ENCODE measurements at places on chromosomes 16 and 17.

GRCh38 chr16:81106826-81107503 lies 10.8 kb upstream of the GCSH start:
- no peak for DNase-seq

- no peak for DNase-seq
Observed at GRCh38 chr17:42673885-42674754, 2.7 kb downstream of the PLEKHH3 start.

GRCh38 chr17:66992911-66993442 lies 28.5 kb downstream of the CACNG4 start:
- no peak for DNase-seq

DNA sequence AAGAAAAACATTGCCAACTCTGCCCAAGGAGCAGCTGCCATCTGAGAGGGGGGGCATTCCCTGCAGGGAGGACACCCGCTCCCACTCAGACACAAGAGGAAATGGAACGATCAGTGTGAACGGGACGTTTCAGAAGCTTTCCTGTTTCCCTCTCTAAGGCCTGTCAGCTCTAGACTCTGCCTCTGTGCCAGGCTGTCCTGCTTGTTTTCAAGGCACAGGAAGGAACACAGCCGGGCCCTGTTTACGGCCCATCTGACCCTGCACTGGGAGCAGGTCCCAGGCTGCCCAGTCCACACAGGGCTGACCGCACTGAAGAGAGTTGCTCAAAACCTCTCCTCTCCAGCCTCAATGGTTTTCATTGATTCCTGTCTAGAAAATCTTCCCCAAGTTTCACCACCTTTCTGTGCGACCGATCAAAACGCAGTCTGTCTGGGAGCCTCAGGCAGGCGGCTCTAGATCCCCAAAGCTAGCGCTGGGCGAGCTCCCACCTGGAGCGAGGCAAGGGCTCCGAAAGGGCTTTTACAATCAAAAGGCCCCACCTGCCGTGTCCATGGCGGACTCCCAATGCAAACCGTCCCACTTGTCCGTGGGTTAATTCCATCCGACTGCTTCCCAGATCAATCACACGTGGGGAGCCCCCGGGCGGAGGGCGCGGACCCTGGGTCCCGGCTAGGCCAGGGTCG lies 1.5 kb downstream of the PIEZO1 start:
- peak; percentile 17 for DNase-seq

- no peak for DNase-seq
Observed at GRCh38 chr16:58366247-58367031, 25.8 kb upstream of the GINS3 start.

All from stimulated activated CD4-positive, alpha-beta T cell treated with anti-CD3 and anti-CD28 coated beads, Interleukin-2, amount 100 ng/mL, for 24 hours (primary cell).